CD4-positive, alpha-beta memory T cell (primary cell): ENCODE measurements at places on chromosomes 13 and 19.

DNA sequence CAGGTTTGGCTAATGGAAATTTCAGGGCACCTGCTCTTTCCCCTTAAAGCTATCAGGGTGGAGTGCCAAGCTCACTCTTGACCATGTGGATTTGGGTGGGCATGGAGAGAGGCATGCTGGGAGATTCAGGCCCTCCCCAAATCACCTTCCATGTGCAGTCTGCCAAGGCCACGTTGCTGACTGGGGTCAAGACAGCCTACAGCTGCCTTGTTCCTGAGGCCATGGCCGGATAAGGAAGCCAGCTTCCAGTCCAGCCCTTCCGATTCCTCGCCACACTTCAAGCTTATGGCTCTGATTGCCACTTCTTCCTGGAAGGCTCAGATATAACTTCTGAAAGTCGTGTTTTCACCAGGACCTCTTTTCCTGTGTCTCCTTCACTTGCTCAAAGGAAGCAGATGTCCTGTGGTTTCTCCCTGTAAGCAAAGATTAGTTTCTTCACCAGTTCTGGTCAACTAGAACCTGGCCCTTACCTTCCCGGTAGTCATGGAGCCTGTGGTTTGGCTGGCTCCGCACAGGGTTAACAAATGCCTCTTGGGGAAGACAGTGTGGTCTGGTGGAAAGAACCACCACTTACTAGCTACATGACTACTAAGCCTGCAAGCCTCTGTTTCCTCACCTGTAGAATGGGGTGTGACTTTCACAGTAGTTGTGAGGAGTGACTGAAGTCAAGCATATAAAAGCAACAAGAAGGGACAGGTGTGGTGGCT is 16.1 kb upstream of the TPT1 start:
- H3K27me3 ChIP-seq = no peaks in the 10 kb centered on the region
- DNase-seq = no peak
- no peaks in the 10 kb centered on the region for H3K4me1 ChIP-seq
- H3K36me3 ChIP-seq = peaks cover 8% of the 10 kb centered on the region

- no peaks in the 10 kb centered on the region for H3K36me3 ChIP-seq
- no peak overlapping the region for H3K4me3 ChIP-seq
- no peak for DNase-seq
- no peak overlapping the region for H3K27ac ChIP-seq
- H3K27me3 ChIP-seq = no peaks in the 10 kb centered on the region
- H3K4me1 ChIP-seq = peaks cover 90% of the 10 kb centered on the region
Observed at GRCh38 chr19:39949026-39949747, 14.8 kb upstream of the FCGBP start.

- no peaks in the 10 kb centered on the region for H3K36me3 ChIP-seq
- no peaks in the 10 kb centered on the region for H3K4me1 ChIP-seq
- no peaks in the 10 kb centered on the region for H3K27me3 ChIP-seq
- no peak overlapping the region for H3K4me3 ChIP-seq
Observed at GRCh38 chr13:87324558-87324957, 346.6 kb upstream of the SLITRK5 start.

- H3K4me1 ChIP-seq = no peaks in the 10 kb centered on the region
- DNase-seq = no peak
- H3K36me3 ChIP-seq = no peaks in the 10 kb centered on the region
Observed at GRCh38 chr13:24008679-24009078, 111.4 kb upstream of the C1QTNF9B start.
